ENCODE measurements at places on chromosomes 11 and 22.

DNA sequence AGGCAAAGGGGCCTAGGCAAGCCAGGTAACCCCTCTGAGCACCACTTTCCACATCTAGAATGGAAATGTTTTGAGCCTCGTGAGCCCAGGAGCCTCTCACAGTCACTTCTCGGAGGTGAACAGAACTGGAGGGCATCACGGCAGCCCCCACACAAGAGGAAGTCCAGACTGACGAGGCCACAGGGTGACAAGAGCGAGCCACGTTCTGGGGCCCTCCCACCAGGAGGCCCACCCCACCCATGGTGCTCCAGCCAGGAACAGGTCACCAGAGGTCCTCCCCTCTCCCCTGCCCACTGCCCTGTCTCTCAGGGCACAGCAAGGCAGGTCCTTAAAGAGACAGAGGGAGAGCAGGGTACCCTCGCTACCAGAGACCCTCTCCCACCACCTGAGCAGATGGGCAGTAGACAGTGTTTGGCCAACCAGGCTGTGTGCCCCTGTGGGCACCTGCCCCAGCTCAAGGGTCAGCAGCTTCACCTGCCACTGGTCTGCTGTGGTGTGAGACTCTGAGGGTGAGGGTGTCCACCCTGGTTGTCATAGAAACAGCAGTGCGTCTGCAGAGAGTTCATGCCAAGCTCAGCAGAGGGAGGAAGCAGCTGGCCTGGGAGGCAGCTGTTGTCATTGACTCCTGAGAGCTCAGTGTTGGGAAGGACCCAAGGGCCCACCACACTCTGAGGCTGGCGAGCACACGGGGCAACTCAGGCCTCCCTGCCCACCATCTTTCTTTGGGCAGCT, 31.4 kb downstream of the RSPH14 start:
- DNase-seq, result peak; percentile 82

- no peak for DNase-seq
These were observed 115.2 kb upstream of the TIMP3 start for GRCh38 chr22:32686354-32686753.

GRCh38 chr11:61756452-61757212, 4.2 kb downstream of the MYRF start:
- no peak for DNase-seq

DNA sequence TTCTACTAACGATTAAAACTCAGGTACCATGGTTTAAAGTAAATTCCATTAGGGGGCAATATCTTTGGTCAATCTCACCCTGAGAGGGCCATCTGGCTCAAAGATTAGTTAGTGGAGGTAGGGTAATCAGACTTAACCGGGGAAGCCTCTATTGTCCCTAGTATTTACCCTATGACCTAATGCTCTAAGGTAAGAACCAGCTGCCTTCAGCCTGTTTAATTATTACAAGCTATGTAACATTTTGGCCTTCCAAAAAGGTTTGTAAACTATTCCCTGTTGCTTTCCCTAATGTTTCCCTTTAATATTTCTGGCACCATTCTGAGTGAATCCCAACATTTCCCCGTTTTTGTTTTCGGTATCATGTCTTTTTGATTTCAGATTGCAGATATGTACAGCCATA, 15.1 kb upstream of the GLYATL1 start:
- no peak for DNase-seq

- DNase-seq, result no peak
These were observed 2.5 kb downstream of the CRKL start for GRCh38 chr22:20919718-20920117.

- peak; percentile 88 for DNase-seq
These were observed 1.5 kb downstream of the MS4A8 start for GRCh38 chr11:60700689-60701468.

GRCh38 chr11:114302663-114303062, 6.5 kb downstream of the NNMT start:
- no peak for DNase-seq

- DNase-seq, result no peak
These were observed 6.2 kb downstream of the ZDHHC8 start for GRCh38 chr22:20137671-20138416.

DNA sequence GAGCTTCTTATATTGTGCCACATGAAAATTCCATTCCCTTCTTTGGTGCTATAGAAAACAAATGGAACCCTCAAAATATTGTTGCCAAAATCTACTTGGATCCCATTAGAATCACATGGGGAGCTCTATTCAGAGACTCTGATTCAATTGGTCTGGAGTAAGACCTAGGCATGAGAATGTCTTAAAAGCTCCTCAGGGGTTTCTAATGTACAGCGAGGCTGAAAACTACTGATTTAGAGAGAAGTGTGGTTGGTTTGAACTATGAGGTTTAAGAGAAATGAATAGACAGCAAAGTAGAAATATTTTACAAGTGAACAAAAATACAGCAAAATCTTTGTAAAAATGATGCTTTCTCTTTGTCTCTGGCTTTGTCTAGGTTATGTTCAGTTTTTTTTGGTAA, 514.7 kb downstream of the CNTN5 start:
- DNase-seq, result no peak

DNA sequence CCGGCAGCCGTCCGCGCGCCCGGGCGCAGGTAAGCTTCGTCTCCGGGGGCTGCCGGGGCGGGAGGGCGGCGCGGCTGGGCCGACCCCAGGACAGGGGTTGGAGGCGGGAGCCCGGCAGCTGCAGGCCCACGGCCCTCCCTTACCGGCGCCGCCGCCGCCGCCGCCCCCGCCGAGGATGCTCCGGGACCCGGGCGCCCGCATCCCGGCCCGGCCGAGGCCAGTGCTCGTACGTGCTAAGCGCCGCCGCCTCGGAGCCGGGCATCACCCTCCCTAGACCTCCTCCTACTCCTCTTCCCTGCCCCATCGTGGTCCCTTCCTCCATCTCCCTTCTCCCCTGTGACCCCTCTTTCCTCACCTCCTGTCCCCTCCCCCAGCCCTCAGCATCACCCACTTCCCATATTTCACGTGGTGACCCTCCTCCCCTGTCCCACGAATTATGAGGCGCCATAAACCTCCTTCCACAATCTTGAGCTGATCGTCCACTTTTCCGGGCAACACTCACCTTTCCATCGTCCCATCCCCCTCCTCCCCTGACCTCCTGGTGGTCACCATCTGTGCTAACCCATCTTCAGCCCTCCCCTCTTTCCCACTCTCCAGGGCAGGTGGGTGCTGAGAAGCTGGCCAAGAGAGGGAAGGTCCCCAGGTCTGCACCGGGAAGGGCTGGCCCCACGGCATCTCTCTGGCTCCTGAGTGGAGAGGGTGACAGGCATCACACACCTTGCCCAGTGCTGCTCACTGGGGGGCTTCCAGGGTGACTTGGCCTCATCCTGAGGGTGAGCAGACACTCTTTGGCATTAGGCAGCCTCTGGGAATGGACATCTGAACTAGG, 612 bp downstream of the ASPHD2 start:
- DNase-seq, result no peak

DNA sequence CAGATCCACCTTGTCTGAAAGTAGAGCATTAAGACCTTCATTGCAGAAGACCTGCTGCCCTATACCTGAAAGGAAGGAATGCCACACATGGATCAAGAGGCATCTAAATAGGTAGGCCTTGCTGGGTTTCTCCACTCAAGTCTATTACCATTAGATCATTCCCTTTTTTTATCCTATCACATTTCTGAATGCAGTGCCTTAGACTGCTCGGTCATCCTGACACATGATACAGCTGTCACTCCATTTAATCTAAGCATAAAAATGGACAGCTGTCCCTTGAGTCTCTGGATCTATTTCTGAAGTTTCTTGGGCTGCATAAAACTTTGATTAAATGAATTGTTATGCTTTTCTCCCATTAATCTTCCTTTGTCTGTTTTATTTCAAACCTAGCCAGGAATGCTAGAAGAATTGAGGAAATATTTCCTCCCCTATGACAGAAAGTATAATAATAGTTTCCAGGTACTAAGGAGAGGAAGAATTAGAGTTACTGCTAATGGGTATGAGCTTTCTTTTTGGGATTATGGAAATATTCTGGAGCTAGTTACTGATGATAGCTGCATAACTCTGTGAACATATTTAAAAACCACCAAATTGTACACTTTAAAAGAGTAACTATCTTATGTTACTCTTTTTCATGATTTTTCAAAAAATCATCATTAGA, 88.0 kb downstream of the DLG2 start:
- DNase-seq, result no peak

DNA sequence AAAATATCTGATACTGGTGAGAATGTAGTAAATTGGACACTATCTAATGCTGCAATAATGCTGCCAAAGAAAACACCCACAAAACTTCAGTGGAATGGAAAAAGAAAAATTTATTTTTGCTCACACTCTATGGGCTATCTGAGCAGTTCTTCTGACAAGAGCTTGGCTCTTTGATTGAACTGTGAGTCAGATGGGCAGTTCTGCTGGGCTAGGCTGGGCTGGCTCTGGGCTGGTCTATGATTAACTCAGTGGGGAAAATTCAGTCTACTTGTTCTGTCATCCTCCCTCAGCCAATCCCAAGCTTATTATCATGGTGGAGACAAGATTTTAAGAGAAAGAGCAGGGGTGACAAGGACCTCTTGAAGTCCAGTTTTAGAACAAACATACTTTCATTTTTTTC, 1404.8 kb downstream of the LRRC4C start:
- DNase-seq, result no peak

GRCh38 chr11:63767565-63768236, 874 bp downstream of the ZFTA start:
- DNase-seq, result peak; percentile 69

DNA sequence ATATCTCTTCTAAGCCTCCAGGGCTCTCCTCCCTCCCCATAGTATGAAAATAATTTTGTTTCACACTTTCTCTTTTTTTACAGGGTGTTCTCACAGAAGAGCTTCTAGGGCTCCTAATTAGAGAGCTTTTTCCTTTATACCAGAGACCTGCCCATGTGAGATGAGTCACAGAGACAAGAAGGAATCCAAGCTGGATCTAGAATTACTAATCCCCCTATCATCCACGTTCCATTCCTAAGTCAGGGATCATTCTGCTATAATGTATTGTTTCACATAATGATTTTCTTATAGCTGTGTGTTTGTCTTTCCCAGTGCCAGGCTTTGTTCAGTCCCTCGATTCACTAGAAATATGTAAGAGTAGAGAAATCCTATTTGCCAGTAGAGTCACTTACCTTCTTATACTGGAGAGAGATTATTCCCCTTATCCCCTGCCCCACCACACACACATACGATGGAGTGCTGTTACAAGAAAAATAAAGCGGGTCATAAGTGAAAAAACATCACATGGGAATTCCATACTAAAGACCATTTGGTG, 778.3 kb upstream of the LRRC4C start:
- no peak for DNase-seq

- DNase-seq, result peak; percentile 55
These were observed 41.4 kb downstream of the DKK3 start for GRCh38 chr11:11966826-11967668.

DNA sequence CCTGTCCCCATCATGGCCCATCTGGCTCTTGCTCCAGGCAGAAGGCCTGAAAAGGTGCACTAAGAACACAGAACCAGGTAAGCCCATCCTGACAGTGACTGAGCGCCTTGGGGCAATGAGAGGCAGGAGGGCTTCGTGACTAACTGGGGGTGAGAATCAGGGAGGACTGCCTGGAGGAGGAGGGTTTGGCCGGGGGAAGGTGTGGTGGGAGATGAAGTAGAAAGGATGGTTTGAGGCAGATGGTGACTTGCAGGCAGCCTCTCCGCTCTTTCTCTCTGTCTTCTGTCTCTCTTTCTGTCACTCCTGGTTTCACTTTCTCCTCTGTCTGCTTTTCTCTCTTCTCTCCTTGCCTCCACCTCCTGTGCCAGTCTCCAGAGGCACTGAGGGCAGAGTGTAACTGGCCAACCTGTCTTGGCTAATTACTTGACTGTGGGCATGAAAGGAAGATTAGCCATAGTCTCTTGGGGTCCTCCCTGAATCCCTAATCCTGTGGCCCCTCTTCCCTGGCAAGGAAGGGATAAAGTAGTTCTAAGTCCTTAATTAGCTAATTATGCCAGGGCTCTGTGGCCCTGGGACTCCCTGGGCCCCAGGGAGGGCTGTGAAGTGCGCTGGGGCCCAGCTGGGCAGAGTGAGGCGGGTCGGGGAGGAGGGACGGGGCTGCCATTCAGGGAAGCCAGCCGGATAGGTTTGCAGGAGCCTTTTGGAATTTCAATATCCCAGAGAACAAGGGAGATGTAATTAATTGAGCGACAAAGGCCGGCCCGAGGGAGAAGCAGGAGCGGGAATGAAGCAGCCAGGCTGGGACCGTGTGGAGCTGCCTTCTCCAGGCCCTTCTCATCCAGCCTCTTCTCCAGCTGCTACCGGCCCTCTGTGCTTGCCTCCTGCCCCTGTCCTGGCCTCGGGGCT, 61.1 kb downstream of the CACNA1I start:
- no peak for DNase-seq

- DNase-seq, result no peak
These were observed 132.3 kb downstream of the MED15 start for GRCh38 chr22:20639750-20640149.

GRCh38 chr11:11322101-11322500, 30.9 kb downstream of the CSNK2A3 start:
- DNase-seq, result no peak

GRCh38 chr11:70732881-70733196, 334.5 kb downstream of the CTTN start:
- DNase-seq, result no peak

DNA sequence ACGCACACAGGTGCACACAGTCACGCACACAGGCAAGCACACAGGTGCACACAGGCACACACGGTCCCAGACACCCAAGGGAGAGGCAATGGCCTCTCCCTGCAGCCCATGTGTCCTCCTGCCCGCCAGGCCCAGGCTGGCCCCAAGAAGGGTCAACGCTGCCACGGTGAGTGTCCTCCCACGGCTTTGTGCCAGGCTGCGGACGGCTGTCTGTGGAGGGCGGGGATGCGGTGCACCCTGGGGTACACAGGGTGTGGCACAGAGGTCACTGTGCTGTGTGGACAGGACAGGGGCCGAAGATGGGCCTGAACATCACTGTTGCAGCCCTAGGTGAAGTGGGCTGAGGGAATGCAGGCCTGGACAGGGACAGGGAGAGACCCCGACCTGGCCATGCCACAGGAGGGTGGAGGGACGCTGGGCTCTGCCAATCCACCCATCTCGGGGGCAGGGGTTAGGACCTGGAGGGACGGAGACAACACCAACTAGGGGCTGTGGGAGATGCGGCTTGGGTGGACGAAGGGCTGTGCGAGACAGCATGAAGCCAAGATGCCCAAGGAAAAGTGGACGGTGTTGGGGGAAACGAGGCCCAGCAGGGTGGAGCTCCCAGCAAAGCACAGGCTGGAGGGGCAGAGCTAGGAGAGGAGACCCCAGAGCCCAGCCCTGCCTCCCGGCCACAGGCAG, 523.8 kb downstream of the BRD1 start:
- DNase-seq, result no peak

DNA sequence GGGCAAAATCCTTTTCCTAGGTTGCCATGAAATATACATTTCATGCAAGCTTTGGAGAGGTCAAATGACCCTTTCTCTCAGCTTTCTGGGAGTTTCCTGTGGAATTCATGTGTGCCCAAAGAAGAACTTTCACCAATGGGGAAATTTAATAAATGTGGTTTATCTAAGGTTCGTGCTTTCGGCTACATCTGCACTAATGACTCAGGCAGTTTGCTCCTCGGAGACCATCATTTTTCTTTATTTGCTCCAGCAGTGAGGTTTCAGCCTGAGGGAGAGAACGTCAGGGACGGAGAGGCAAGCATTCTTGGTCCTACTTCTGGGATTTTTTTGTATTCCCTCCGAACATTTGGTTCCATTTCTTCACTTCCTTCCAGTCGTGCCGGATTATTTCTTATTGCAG, 85.2 kb downstream of the FLI1 start:
- no peak for DNase-seq

GRCh38 chr11:72631806-72632731, 42.2 kb downstream of the PDE2A start:
- DNase-seq, result peak; percentile 66

Measured in NCI-H1092 (cell line).